ENCODE measurements at places on chromosomes 1 and 21.

DNA sequence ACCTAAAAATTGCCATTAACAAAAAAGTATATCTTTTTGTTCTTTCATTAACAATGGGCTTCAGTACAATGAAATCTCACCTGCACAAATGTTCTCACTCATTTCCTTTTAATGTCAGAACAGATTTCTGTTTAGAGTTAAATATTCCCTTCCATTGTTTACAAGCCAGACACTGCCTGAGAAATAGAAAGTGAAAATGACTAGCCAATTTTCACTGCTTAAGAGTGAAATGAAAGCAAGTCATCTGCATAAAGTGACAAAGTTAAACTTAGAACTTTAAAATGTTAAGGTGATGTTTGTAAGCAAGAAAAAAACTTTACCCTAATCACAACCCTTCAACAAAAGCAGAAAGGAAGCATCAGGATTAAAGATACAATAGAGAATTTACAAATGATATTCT is 27.5 kb downstream of the COA6 start:
- DNase-seq, result no peak

- no peak for DNase-seq
Measured at GRCh38 chr1:192559115-192560006, 16.2 kb upstream of the RGS1 start.

DNA sequence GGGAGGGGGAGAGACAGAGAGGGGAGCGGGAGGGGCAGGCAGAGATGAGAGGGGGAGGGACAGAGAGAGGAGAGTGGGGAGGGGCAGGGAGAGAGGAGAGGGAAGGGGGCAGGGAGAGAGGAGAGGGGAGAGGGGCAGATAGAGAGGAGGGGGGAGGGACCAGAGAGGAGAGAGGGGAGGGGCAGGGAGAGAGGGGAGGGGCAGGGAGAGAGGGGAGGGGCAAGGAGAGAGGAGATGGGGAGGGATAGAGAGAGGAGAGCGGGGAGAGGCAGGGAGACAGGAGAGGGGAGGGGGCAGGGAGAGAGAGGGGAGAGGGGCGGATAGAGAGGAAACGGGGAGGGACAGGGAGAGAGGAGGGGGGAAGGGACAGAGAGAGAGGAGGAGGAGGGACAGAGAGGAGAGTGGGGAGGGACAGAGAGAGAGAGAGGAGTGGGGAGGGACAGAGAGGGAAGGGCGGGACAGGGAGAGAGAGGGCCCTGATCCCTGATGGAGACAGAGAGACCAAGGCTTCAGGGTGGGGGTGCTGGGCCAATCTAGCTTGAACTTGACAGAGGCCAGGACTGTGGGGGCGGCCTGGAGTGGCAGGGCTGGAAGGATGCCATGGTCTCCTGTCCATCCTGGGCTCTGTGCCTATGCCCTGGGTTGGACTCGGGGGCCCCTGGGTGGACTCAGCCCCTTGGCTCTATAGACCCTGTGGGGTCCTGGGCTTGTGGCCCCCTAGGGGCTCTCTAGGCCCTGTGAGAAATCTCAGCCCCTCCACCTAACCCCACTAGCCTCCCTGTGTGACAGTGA is 43.6 kb downstream of the DMRTB1 start:
- no peak for DNase-seq

- no peak for DNase-seq
Measured at GRCh38 chr1:70293186-70293843, 61.2 kb downstream of the ANKRD13C start.

- DNase-seq, result no peak
Measured at GRCh38 chr1:27527223-27527889, 37.4 kb upstream of the WASF2 start.

DNA sequence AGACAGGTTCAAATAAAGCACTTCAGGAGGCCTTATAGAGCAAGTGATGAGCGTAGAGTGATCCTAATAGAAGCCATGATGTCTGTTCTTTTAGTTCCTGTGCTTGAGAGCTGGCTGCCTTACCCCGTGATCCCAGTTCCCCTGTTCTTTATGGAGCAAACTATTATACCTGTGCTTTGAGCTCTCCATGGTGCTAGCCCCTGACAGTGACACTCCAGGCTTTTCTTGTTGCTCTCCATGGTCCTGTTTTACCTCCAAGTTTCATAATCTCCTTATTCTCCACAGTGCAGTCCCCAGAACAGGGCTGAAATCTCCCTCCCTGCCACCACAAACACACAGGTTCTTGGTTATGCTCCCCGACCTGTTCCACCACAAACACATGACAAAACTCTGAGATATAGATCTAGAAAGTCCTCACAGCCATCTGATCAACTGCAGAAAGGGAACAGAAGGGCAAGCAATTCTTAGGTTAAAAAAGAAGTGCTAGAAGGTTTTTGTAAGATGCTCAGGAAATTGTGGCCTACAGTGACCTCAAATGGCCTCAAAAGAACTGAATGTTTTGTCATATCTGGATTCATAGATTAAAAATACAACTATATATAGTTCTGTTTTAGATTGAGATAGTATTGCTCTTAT is 6.0 kb downstream of the CADM3 start:
- DNase-seq, result no peak

- DNase-seq, result no peak
Measured at GRCh38 chr1:70767377-70767776, 280.2 kb downstream of the PTGER3 start.

DNA sequence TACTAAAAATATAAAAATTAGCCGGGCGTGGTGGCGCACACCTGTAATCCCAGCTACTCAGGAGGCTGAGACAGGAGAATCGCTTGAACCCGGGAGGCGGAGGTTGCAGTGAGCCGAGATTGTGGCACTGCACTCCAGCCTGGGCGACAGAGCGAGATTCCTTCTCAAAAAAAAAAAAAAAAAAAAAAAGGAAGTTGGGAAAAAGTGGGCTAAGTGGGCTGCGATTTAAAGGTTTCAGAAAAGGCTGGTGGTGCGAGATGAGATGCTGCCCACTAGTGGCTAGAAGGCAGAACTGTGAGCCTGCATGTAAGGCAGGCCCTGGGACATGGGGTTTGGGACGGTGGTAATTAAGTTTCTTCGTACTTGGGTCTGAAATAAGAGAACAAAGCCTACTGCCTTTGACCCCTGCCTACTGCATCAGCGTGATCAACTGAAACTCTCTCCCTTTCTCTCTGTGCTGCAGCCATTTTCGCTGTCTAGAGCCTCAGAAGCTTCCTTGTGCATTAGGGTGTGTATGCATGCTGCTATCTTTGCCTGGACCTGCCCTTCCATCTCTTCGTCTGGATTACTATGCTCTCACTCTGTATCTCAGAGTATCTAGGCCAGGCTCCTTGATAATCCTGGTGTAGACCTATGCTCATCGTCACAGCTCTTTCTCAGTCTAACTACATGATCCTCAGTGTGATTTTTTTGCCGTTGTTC is 12.4 kb downstream of the FMOD start:
- no peak for DNase-seq

DNA sequence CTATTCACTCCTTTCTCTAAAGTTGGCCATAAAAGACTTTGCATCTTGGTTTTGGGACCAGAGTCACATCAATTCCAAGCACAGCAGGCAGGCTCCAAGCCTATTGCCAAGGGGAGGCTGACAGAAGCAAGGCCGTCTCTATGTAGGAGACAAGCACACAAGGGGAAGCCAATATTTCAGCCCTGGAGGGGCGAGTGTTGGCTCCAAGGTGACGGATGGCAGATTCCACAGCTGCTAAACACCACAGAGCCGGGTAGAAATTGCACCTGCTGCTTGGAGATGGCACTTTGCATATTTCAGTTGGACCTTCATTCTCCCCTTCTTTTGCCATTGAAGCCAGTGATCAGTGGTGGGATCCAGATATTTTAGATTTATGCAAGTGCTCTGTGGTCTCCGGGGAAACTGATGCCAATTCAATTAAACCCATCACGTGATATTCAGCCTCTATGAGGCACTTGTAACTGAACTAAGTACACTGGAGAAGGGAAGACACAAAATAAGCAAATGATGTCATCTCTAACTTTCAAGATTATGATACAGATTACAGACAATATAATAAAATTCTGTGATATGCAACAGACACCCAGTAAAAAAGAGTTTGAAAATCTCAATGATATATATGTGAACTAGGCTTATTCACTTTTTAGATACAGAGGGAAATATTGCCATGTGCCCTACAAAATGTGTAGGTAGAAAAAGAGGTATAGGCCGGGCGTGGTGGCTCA is 102.8 kb upstream of the GREM2 start:
- no peak for DNase-seq

- DNase-seq, result no peak
Measured at GRCh38 chr1:162215902-162216301, 146.4 kb downstream of the NOS1AP start.

DNA sequence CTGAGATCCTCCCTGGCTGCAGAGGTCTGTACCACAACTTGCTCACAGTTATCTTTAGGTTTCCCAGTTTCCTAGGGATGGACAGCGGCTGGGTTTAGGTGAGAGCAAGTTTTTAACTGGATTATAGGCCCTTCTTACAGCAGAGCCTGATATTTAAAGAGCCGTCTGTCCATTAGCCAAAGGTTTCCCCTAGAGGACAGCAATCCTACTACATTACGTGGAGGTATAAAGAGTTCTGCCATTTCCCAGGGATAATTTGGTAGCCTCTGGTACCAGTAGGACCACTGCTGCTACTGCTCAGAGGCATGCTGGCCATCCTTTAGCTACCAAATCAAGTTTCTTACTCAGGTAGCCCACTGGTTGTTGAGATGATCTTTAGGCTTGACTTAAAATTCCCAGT is 21.9 kb upstream of the FCGR2A start:
- no peak for DNase-seq

- no peak for DNase-seq
Measured at GRCh38 chr1:15212216-15212953, 34.6 kb upstream of the FHAD1 start.

DNA sequence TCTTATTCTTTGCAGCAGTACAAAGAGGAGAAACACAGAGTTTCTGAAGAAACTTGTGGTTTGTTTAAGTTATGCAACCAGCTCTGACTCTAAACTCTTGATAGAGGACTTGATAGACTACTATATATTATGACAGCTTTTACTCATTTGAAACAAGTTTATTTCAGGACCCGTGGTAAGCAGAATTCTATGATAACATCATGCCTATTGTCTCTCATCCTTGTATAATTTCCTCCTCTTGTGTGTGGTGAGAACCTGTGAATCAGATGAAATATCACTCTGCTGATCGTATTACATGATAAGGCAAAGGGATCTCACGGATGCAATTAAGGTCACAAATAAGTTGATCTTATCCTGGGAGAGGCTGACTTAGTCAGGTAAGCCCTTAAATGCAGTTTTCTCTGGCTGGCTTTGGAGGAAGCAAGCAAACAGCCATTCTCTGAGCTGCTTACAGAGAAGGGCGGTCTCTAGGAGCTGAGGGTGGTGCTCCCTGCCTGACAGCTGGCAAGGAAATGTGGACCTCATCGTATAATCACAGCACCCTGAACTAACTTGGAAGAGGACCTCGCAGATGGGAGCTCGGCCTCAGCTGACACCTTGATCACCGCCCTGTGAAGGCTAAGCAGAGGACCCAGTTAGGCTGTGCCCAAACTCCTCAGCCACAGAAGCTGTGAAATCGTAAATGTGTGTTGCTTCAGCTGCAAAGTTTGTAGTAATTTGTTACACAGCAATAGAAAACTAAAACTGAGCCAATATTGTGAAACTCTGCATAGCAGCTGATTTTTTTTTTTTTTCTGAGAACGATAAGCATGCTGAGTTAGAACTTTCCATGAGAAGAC is 151.1 kb upstream of the DPT start:
- no peak for DNase-seq

DNA sequence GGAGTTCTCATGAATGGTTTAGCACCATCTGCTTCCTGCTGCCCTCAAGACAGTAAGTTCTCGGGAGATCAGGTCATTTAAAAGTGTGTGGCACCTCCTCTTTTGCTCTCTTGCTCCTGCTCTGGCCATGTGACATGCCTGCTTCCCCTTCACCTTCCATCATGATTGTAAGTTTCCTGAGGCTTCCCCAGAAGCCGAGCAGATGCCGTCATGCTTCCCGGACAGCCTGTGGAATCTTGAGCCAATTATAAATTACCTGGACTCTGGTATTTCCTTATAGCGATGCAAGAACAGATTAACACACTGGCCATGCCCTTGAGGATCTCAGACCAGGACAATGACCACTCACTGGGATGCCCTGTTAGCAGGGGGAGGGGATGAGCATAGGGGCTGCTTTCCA is 212.3 kb downstream of the MATN1 start:
- no peak for DNase-seq

GRCh38 chr1:47881505-47882442 is 115.4 kb downstream of the TRABD2B start:
- DNase-seq, result no peak

- no peak for DNase-seq
Measured at GRCh38 chr1:9670085-9670484, 18.6 kb downstream of the PIK3CD start.

GRCh38 chr1:182141040-182141439 is 79.5 kb upstream of the ZNF648 start:
- no peak for DNase-seq

- no peak for DNase-seq
Measured at GRCh38 chr1:210445931-210446330, 117.2 kb downstream of the HHAT start.

- DNase-seq, result no peak
Measured at GRCh38 chr21:29867796-29868195, 72.0 kb downstream of the GRIK1 start.

DNA sequence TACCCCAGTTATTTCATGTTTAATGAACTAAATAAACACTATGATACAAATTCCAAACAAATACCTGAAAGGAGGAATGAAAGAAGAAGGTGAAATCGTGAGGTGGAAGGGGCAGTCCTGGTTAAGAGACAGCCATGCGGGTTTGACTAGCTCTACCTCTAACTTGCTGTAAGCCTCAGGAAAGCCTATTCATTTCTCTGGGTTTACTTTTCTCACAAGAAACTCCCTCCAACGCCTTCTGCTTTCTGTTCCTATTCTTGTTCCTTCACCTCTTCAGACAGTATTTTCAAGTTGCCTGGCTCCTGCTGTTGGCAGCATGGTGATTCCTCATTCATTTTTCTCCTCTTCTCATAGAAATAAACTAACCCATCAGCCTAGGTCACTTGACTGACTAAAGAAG is 92.4 kb downstream of the NTPCR start:
- DNase-seq, result no peak

Data from stimulated activated CD4-positive, alpha-beta T cell treated with anti-CD3 and anti-CD28 coated beads, TNF-alpha, amount 100 ng/mL, for 1 hour (primary cell).